Astrocyte of the hippocampus (primary cell): ENCODE measurements at places on chromosomes 5 and 9.

- no peak for DNase-seq
Observed at GRCh38 chr9:108417726-108418125, 438.1 kb downstream of the ACTL7B start.

- peak; percentile 34 for DNase-seq
Observed at GRCh38 chr5:77844623-77845323, 68.6 kb upstream of the TBCA start.

DNA sequence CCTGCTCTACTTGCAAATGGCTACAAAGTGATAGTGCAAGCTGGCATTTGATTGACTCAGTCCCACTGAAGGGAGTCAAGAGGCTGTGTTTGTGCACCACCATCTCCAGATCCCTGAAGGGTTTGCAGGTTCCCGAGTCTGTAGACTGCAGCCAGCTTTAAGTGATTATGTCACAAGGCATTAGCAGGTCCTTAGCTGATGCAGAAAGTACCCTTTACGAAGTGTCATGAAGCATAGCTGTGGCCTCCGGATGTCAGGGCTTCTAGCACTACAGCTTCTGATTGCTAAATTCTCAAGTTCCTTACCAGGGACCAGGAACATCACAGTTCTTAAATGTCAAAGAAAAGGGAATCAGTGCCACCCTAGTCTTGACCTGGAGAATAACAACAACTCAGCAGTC lies 311.3 kb upstream of the TRPC7 start:
- no peak for DNase-seq

DNA sequence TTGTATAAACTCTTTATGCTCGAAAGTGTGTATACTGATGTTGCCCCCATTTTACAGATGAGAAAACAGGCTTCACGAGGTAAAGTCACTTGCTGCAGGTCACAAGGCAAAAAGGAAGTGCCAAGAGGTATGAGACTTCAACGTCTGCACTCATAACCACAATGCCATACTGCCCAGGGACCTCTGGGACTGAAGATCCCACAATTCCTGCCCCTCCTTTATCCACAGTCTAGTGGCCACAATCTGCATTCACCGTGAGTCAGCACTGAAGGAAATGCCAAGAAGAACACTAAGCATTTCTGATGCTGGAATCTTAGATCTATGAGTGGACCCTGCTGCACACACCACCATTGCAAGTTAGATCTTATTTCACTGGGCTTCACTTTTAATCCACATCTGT lies 37.3 kb downstream of the MED27 start:
- peak; percentile 94 for DNase-seq

GRCh38 chr5:114473541-114473940 lies 111.7 kb downstream of the KCNN2 start:
- DNase-seq: no peak

GRCh38 chr5:130651440-130651839 lies 513.6 kb downstream of the HINT1 start:
- no peak for DNase-seq

DNA sequence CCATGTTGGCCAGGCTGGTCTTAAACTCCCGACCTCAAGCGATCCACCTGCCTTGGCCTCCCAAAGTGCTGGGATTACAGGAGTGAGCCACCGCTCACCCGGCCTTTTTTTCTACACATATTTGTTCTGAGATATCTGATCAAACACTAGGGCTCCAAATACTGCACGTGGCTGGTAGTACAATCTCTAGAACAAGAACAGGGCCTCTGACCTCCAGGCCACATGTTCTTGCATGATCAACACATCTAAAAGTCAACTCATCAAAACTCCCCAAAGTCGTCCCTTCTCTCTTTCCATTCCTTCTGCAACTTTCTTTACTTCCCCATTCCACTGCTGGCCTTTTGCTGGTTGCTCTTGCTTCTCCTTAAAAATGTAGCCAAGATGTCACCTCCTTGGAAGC lies 113.3 kb upstream of the LHFPL2 start:
- no peak for DNase-seq

GRCh38 chr9:113953531-113953930 lies 77.4 kb downstream of the ZNF618 start:
- no peak for DNase-seq

DNA sequence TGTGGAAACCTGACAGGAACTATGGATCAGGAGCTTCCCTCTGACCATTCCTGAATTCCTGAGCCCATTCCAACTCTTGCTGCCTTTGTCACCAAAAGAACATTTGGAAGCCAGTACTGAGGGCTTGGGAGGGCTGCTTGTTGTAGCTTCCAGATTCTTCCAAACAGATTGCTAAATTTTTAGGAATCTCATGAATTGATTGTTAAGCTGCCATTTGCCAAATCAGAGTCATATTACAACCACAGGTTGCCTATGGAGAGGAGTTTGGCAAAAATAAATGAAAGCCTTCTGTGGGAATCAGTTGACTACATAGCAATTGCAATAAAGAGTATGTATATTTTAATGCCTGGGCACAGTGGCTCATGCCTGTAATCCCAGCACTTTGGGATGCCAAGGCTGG lies 39.2 kb upstream of the SLC28A3 start:
- peak; percentile 46 for DNase-seq

GRCh38 chr9:581673-582497 lies 259.6 kb upstream of the DMRT1 start:
- no peak for DNase-seq

DNA sequence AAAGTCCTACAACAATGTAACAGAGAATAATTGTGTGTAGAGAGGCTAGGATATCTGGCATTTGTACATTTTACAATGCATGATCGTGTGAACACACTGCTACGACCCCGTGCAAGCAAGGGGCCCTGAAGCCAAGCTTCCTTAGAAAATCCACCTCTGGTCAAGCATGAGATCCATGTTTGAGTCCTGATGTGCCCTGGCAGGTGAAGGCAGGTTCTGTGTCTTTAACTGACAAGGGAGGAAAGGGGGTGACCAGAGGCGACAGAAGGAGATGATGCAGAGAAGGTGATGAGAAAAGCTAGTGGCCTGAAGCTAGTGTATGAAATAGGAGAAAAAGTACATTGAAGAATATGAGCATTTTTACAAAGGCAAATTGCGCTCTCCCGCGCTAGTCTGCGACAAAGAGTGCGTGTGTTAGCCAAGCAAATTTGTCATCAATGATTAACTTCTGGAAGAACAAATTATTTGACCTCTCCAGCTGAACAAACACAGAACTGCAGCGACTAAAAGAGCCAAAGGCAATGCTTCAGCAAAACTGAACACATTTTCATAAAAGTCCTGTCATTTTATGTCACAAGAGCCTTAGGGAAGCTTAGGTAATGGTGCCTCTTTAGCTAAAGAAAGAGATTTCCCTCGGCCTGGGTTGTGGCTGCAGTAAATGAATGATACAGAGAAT lies 101.7 kb upstream of the DAPK1 start:
- no peak for DNase-seq

GRCh38 chr9:94498801-94499453 lies 56.0 kb upstream of the PCAT7 start:
- no peak for DNase-seq

- peak; percentile 57 for DNase-seq
Observed at GRCh38 chr5:137075163-137075970, 423.8 kb downstream of the SPOCK1 start.

DNA sequence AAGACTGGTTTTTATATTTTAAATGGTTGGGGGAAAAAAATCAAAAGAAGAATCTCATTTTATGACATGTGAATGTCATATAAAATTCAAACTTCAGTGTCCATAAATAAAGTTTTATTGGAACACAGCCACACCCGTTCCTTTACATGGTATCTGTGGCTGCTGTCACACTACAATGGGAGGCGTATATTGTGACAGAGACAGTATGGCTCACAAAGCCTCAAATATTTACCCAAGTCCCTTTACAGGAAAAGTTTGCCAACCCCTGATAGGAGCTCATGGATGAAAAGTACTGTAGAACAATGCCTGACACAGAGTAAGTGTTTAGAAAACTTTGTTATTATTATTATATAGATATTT lies 5.2 kb upstream of the DUSP1 start:
- no peak for DNase-seq

GRCh38 chr9:128397831-128398230 lies 22.8 kb upstream of the CERCAM start:
- no peak for DNase-seq

DNA sequence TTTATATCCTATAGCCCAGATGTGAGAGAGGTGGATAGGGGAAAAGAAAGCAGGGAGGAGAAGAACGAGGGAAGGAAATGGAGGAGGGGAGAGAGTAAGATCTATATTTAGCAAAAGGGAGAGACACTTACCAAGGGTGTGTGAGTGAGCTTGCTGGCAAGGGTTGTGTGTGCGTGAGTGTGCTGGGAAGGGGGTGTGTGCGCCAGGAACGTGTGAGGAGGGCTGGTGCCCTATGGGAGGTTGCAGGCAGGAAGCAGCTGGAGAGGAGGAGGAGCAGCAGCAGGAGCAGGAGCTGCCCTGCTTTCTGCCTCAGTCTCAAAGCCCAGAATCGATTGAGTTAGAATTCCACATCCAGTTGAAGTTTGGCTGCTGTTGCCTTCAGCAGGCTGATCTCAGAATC lies 148.3 kb upstream of the RUSC2 start:
- peak; percentile 16 for DNase-seq
